ENCODE measurements at places on chromosomes 12 and 14. TPM values are rescaled to one million over a fixed set of nuclear protein-coding genes. Genes with fewer than 3 reads are reported as not detected.

DNA sequence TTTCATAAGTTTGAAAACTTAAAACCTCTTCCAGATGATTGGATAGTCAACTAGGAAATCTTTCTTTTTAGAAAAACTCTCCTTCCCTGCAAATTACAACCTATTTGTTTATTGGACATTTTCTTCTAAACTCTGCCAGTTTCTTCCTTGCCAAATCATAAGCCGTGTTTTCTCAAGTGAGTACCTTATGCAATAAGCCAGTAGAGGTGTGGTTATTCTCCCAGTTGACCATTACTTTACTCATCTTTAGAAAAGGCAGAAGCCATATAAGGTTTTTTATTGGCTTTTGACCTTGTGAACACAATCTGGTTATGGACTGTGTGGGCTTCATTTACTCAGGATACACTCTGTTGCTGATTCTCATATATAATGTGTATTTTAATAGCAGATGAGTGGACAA, 14.6 kb downstream of the ACTR6 start:
- no peak for DNase-seq

DNA sequence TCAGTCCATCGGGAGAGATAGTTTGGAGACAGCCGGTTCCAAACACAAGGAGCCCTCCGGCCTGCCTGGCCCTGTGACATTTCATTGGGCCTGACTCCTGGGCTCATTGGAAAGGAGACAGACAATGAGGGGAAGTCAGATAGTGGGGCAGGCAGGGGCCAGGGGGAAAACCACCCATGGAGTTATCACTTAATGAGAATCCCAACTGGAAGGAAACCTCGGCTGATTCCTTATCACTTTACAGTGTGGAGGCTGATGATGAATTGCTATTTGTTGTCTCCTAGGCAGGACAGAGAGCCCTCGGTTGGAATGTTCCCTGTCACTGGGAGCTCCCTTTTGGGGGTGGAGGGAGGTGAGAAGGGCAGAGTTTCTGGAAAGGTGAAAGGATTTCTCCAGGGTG, 44.4 kb downstream of the TBX5 start:
- DNase-seq = no peak

GRCh38 chr14:61202124-61202523, 79.0 kb downstream of the TMEM30B start:
- DNase-seq = no peak

The CFAP251 gene
- 1.3 TPM for polyA plus RNA-seq

- no peak for DNase-seq
These were observed 3.8 kb downstream of the SOAT2 start for GRCh38 chr12:53107122-53107521.

The APEX1 gene
- polyA plus RNA-seq = 163 TPM

DNA sequence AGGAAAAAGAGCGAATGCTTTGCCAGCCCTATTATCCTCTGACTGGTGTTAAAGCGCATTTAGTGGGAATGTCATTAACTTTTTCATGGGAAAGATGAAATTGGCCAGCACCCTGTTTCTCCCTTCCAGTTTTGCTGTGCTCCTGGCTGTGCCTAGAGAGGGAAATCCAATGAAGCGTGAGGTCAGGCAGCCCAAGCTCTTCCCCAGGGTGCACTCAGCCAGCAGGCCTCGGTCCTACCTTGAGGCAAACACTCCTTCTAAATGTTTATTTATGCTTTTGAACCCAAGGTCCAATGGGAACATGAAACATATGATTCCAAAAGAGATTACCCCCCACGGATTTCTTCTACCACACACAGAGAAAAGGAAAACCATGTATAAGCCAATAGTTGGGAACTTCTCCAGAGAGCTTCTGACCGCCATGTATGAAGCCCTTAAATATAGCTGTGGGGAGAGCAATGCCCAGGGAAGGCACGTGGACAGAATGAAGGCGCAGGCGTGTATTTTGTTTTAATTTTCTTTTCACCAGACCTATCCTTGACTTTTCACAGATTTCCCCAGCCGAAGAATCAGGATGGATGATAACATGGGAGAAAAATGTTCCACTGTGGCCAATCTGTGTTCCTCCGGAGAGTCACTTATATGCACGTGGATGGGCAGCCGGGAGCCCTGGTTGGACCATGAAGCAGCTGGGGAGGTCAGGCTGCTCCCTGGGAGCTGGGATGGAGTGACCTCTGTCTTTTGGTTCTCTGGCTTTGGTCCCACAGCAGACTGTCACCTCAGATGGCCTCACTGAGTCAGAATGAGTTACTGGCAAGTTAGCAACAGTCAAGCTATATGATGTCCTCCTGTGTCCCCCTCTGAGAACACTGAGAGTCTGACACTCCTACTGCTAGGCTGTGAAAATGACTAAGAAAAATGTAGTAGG, 37.3 kb downstream of the GPR135 start:
- DNase-seq = peak; percentile 42

DNA sequence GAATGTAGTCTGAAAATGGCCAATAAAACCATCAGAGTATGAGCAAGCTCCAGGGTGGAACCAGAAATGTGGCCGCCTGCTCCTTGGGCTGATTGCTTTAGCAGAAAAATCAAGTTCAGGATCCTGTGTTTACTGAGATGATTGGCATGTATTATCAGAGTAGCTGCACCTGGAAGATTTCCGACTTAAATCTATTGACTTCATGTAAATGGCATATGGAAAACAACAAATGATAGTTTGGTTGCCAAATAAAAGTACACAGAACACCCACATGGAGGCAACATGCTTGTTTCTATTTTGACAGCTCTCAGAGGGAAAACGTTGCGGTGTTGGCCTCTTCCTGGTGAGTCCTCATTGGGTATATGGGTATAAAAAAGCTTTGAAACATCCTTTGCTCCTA, 31.3 kb downstream of the SOCS2 start:
- no peak for DNase-seq

DNA sequence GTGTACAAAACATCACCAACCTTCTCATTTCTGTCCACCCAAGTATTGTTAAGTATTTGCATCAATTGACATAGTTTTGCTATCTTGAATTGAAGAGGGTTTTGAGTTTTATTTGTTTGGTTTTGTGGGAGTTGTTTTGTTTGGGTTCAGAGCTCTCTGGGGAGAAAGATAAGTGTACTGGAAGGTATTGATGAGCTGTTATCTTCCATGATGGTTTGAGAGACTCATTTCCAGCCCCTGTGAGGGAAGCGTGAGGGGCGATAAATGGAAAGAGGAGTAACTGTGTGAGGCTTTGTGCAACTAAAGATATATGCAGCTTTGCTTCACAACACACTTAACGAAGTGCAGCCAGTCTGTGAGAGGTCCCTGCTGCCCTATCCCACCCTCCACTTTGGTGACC, 15.7 kb upstream of the CIPC start:
- no peak for DNase-seq

The C1S gene
- polyA plus RNA-seq = 138 TPM
